ENCODE measurements at places on chromosomes 5 and 9.

- peak; percentile 38 for DNase-seq
These were observed 157.0 kb upstream of the RASEF start for GRCh38 chr9:83219924-83220438.

DNA sequence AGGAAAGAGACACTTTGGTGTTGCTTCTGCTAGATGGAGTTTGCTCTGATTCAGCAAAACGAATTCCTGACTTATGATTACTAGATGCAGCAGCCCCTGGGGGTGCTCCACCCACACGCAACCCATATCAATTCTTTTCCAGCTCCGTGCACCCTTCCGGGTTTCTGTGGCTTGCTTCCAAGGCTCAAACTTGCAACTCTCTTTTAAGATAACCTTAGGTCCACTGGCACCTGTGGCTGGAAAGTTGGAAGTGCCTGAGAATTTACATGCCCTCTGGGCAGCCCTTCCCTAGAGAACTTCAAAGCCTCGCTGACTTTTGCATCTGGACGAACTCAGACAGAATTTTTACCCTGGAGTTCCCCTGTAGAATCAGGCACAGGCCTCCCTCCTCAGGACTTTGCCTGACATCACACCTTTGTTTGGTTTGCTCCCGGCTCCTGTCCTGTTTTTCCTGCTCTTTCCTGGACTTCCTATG, 224.9 kb downstream of the SNX18 start:
- DNase-seq, result no peak

DNA sequence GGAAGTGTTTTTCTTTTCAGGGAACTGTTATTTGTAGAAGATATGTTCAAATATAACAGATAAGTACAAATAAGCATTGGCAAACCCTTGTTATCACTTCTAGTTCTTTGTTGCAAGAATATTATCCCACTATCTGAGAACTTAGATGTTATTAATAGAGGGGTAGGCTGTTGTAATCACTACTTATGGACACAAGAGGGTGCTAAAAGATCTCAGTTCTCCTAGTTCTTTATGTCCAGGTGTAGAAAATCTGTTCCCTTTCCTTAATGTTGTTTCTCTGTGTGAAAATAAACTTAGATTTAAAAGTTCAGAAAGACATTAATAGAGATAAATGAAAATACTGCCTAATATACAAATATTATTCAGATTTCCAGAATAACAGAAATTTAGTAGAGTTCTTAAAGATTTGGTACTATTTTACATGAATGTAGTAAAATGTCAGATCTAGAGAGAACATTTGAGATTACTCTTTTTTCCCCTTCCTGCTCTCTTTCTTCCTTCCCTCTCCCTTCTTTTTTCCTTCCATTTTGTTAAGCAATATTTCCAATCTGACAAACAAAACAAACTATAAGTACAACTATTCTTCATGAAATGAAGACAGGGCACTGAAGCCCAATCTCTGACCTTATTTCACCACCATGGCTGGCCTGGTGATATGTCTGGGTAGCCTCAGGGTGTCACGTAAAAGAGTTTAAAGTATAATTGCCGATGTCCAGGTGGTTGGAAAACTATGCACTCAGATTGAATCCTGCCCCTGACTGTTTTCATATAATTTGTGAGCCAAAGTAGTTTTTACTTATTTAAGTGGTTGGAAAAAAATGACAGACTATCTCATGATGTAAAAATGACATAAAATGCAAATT, 43.6 kb upstream of the C5orf46 start:
- peak; percentile 18 for DNase-seq

DNA sequence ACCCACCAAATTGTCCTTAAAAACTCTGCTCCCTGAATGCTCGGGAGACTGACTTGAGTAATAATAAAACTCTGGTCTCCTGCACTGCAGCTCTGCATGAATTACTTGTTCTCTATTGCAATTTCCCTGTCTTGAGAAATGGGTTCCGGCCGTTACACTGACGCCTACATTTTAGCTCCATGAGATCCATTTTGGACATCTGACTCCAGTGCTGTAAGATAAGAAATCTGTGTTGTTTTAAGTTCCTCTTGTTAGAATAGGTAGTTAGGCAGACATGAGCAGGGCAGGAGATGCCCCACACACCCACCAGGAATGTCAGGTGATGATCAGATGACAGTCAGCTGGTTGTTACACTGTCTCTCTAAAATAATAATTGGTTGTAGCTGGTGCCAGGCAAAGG, 125.8 kb upstream of the SHB start:
- no peak for DNase-seq

DNA sequence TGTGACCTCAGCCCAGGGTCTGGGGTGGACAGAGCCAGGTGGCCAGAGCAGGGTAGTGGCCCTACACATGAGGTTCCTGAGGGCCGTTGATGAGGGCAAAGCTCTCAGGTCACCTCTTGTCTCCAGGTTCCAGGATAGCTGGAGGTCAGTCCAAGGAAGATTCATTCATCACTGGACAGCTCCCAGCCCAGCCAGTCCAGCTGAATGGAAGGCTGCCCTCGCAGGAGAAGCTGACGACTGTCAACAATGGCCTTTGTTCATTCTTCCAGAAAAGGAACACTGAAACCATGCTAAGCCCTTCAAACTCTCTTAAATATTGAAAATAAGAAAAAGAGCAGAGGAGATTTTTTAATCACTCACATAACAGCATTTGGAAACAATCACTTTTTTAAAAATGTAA, 169.7 kb upstream of the TBCA start:
- DNase-seq, result no peak

- no peak for DNase-seq
These were observed 339.3 kb downstream of the DRD1 start for GRCh38 chr5:175104677-175105076.

DNA sequence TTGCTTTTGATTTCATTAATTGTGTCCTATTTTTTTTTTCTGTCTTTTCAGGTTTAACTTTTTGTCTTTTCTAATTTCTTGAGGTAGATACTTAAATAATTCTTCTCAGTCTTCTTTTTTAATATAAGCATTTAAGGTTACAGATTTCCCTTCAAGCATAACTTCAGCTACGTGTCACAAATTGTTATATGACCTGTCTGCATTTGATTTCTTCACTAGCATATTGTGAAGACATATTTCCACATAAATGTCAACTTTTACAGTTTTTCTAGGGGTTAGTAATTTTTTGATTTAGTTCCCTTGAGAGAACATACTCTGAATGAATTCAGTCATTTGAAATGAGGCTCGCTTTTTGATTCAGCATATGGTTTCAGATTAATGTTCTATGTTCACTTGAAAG, 35.6 kb downstream of the RASA1 start:
- no peak for DNase-seq

GRCh38 chr5:54669845-54670244, 152.3 kb downstream of the SNX18 start:
- no peak for DNase-seq

- no peak for DNase-seq
These were observed 670.8 kb downstream of the ACTL7B start for GRCh38 chr9:108184941-108185340.

DNA sequence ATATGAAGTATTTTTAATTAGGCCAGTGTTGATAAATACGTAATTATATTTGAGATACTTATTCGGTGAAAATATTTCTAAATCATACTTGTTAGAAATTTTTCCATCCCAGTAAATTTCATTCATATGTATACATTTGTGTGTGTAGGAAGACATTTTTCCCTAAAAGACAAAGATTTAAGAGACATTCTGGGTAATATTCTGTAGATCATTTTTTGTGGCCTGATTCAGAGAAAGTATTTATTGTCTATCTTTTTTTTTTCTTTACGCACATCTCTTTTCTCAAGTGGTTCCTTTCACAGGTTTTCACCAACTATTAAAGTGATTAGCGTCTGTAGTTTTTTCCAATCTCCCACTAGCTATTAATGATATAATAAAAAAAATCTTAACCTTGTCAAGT, 224.1 kb downstream of the MEF2C start:
- no peak for DNase-seq

DNA sequence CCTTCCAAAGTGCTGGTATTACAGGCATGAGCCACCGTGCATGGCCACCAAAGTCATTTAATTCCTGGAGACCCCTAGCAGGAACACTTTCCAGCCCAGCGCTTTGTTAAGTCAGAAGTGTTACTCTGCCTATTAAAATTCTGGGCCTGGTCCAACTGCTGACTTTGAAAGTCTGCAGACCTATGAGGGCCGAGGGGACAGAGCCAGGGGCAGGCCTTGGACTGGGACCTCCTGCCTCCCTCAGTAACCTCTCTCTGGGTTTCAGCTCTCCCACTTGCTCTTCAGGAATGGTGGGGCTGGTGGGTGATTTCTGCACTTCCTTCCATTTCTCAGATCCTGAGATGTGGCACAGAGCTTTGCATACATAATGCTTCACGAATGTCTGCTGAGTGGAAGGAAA, 9.7 kb downstream of the C5orf52 start:
- no peak for DNase-seq

- no peak for DNase-seq
These were observed 25.9 kb downstream of the SPARC start for GRCh38 chr5:151660616-151661495.
